Sigmoid colon (tissue), 7 donors: ENCODE measurements at places on chromosomes 2 and 18. TPM values are rescaled to one million over a fixed set of nuclear protein-coding genes. Genes with fewer than 3 reads are reported as not detected.

UGT1A7 gene
- polyA plus RNA-seq, result not detected

SIX2 gene
- 0.03 TPM for polyA plus RNA-seq

CTIF gene
- polyA plus RNA-seq, result 12.5 TPM

COL4A3 gene
- under 0.01 TPM for polyA plus RNA-seq

PRSS56 gene
- not detected for polyA plus RNA-seq

SRBD1 gene
- polyA plus RNA-seq, result 9.8 TPM

DPYSL5 gene
- polyA plus RNA-seq, result not detected

SATB2 gene
- 43.7 TPM for polyA plus RNA-seq

- H3K4me3 ChIP-seq, result no peak overlapping the region
- H3K27ac ChIP-seq, result no peak overlapping the region
- H3K36me3 ChIP-seq, result no peaks in the 10 kb centered on the region
Measured at GRCh38 chr18:58032233-58032632, 11.8 kb upstream of the NEDD4L start.

GRCh38 chr2:174794851-174795374 is 30.6 kb upstream of the CHRNA1 start:
- H3K27me3 ChIP-seq, result no peaks in the 10 kb centered on the region
- no peak overlapping the region for H3K4me3 ChIP-seq
- H3K36me3 ChIP-seq, result peaks cover 8% of the 10 kb centered on the region
- no peak for DNase-seq
- no peaks in the 10 kb centered on the region for H3K4me1 ChIP-seq

DNA sequence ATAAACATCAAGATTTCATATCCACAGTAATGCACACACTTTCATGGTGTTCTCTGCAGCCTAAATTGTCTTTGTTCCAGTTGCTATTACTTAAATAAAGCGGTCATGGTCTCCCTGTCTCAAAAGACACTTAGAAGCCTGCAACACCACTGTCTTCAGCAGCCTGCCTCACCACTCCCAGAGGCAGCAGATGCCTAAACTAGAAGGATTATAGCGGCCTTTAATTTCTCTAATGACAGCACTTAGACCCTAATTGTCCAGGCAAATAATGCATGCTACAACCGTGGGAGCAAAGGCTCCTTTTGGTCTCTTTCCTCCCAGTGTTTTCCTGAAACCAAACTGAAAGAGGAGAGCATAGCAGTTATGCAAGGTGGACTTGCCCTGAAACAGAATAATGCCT is 248.8 kb upstream of the SLC39A10 start:
- no peaks in the 10 kb centered on the region for H3K27me3 ChIP-seq
- no peak for DNase-seq
- no peak overlapping the region for H3K27ac ChIP-seq
- no peaks in the 10 kb centered on the region for H3K4me1 ChIP-seq
- no peaks in the 10 kb centered on the region for H3K36me3 ChIP-seq

GRCh38 chr2:220148471-220149248 is 521.2 kb downstream of the SLC4A3 start:
- no peaks in the 10 kb centered on the region for H3K36me3 ChIP-seq
- no peaks in the 10 kb centered on the region for H3K4me1 ChIP-seq
- no peak overlapping the region for H3K27ac ChIP-seq
- no peak for DNase-seq

DNA sequence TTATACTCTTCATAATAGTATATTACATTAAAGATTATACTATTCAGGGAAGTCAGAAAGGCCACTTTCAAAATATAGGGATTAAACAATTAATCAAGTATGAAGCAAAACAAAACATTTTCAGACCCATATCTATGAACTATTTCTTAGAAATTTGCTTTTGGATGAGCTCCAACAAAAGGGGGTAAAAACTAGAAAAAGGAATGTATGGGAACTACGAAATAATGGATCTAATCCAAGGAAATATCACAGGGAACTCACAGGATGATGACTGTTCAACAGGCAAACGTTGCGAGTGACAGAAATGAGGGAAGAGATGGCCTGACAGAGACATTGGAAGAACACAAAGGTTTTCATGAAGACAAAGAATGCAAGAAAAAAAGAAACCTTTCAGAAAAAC is 27.9 kb downstream of the G6PC2 start:
- H3K36me3 ChIP-seq, result no peaks in the 10 kb centered on the region
- no peak for DNase-seq
- H3K4me3 ChIP-seq, result no peak overlapping the region
- no peaks in the 10 kb centered on the region for H3K27me3 ChIP-seq

DNA sequence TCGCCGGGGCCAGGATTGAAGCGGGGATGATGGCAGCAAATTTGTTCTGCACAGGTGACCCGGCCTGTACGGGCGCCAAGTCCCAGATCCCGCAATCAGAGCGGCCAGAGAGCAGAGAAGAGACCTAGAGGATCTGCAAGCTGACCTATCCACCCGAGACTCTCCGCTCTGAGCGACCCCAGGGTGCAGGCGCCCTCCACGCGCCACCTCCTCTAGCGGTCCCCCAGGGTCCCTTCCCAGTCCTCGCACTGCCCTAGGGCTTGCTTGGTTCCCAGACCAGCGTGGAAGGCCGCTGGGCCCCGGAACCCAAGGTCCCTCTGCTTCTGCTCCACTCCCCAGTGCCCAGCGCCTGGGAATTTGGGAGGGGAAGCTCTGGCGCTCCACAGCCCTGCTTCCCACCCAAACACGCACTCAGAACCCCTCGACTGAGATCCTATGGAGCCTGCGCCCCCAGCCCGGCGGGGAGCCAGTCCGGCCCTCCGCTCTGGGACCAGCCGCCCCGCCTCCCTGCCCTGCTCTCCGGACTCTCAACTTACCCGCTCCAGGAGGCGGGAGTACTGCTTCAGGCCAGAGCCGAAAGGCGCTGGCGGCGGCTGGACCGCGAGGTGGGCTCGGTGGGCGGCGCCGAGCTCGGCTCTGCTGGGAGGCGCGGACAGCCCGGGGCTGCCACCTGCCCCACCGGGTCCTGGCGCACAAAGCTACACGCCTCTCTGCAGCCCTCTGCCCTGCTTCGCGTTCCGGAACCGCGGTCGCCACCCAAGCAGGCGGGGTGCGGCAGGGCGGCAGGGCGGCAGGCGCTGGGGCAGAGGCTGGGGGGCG is 3.0 kb upstream of the SIX3 start:
- peaks cover 83% of the 10 kb centered on the region for H3K27me3 ChIP-seq
- no peak overlapping the region for H3K27ac ChIP-seq
- no peaks in the 10 kb centered on the region for H3K36me3 ChIP-seq

GRCh38 chr2:47256416-47257087 is 101.4 kb upstream of the STPG4 start:
- H3K4me3 ChIP-seq, result no peak overlapping the region
- H3K36me3 ChIP-seq, result no peaks in the 10 kb centered on the region
- no peak overlapping the region for H3K27ac ChIP-seq
- H3K27me3 ChIP-seq, result no peaks in the 10 kb centered on the region
- no peak for DNase-seq

- no peak overlapping the region for H3K27ac ChIP-seq
- H3K4me1 ChIP-seq, result no peaks in the 10 kb centered on the region
Measured at GRCh38 chr2:20781656-20782265, 41.1 kb downstream of the LDAH start.

- no peak for DNase-seq
- H3K27ac ChIP-seq, result no peak overlapping the region
- no peaks in the 10 kb centered on the region for H3K27me3 ChIP-seq
- H3K4me1 ChIP-seq, result no peaks in the 10 kb centered on the region
Measured at GRCh38 chr2:207807516-207807915, 37.8 kb upstream of the FZD5 start.

GRCh38 chr18:72502671-72503431 is 41.3 kb downstream of the CBLN2 start:
- DNase-seq, result no peak
- no peaks in the 10 kb centered on the region for H3K36me3 ChIP-seq
- no peak overlapping the region for H3K27ac ChIP-seq
- no peak overlapping the region for H3K4me3 ChIP-seq

DNA sequence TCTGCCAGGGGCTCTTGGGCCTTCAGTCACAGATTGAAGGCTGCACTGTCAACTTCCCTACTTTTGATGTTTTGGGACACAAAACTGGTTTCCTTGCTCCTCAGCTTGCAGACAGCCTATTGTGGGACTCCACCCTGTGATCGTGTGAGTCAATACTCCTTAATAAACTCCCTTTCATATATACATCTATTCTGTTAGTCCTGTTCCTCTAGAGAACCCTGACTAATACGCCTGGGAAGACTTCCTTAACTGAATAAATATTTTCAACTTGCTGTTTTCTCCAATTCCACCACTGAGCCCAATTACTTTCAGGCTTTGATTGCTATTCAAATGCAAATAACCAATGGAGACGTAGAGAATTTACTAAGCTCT is 61.4 kb upstream of the CCDC195 start:
- no peak overlapping the region for H3K4me3 ChIP-seq
- DNase-seq, result no peak
- H3K36me3 ChIP-seq, result no peaks in the 10 kb centered on the region
- H3K4me1 ChIP-seq, result no peaks in the 10 kb centered on the region
- no peak overlapping the region for H3K27ac ChIP-seq

DNA sequence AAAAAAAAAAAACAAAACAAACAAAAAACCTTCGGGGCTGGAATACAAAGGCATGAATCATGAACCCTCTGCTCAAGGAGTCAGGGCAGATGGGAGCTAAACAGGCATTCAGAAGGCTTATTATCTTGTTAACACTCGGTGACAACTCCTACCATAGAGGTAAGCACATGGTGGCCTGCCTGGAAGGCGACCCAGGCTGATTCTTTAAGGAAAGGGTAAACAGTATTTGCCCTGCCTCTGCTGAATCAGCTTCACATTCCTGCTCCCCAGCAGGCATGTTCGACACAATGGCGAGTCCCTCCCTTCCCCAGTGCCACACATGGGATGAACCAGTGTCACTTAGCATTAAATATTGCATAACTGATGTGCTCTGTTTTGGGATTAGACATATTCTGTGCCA is 191.9 kb downstream of the ARL4C start:
- H3K36me3 ChIP-seq, result no peaks in the 10 kb centered on the region
- H3K27ac ChIP-seq, result no peak overlapping the region
- no peaks in the 10 kb centered on the region for H3K4me1 ChIP-seq
- no peak for DNase-seq
- no peaks in the 10 kb centered on the region for H3K27me3 ChIP-seq
- no peak overlapping the region for H3K4me3 ChIP-seq

DNA sequence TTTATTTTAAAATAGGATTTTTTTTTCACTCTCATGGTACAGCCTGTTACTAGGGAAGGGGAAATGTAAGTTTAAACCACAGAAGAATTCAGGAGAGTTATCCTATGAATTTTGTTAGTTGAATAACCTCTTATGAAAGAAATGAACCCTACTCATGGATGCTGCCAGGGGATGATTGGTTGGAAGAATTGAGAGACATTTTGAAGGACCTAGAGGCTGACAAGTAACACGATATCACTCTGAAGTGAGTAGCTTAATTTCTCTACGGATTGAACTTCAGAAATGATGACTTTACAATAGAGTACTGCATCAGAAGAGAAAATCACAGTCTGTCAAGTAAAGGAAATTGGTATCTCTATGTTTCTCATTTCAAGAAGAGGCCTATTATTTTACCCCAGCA is 1346.2 kb downstream of the SUCLG1 start:
- DNase-seq, result no peak
- no peak overlapping the region for H3K4me3 ChIP-seq
- H3K4me1 ChIP-seq, result no peaks in the 10 kb centered on the region
- H3K27me3 ChIP-seq, result no peaks in the 10 kb centered on the region
- H3K36me3 ChIP-seq, result no peaks in the 10 kb centered on the region

- no peaks in the 10 kb centered on the region for H3K27me3 ChIP-seq
- DNase-seq, result no peak
- H3K4me1 ChIP-seq, result peaks cover 5% of the 10 kb centered on the region
- no peak overlapping the region for H3K4me3 ChIP-seq
Measured at GRCh38 chr2:173979751-173980351, 14.7 kb upstream of the SP3 start.

DNA sequence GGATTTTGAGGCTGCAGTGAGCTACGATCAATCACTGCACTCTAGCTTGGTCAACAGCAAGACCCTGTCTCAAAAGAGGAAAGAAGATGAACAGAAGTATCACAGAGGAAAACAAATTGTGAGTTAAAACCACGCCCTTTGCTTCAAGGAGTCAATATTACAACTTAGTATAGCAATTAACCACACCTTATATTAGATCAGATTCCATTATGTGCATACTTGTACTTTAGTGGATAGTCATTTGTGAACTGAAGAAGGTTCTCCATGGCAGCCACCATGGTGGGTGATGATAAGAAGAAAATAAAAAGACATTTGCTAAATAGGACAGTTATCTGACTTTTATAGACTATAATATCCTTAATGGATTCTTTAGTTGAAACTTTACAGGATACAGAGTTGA is 72.3 kb upstream of the EFEMP1 start:
- H3K4me3 ChIP-seq, result no peak overlapping the region
- peaks cover 21% of the 10 kb centered on the region for H3K4me1 ChIP-seq
- DNase-seq, result no peak
- H3K27ac ChIP-seq, result no peak overlapping the region

GRCh38 chr2:199749571-199749970 is 101.4 kb downstream of the FTCDNL1 start:
- H3K27me3 ChIP-seq, result no peaks in the 10 kb centered on the region
- H3K4me3 ChIP-seq, result no peak overlapping the region
- no peaks in the 10 kb centered on the region for H3K36me3 ChIP-seq
- no peak overlapping the region for H3K27ac ChIP-seq
- DNase-seq, result no peak
- no peaks in the 10 kb centered on the region for H3K4me1 ChIP-seq

DNA sequence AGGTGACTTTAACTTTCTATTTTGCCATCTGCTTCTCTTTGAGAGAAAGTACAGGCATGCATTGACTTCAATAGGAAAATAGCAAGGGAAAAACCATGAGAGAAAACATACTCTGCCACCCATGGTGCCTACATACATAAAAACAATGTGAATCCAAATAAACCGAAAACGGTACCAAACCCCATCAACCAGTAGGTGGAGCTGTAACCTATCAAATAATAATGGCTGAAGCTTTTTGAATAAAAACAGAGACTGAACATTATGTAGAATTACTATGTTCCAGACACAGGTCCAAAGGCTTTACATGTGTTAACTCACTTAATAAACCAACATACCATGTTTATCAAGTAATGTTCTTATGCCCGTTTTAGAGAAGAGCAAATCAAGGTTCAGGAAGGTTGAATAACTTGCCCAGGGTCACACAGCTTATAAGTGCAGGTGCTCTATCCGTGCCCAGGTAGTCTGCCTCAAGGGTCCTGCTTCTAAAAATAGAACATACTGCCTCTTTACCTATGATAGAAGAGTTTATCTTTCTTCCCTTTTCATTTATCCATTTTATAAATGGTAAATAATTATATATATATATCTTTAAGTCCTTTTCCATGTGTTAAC is 293.9 kb upstream of the SYT4 start:
- H3K27ac ChIP-seq, result no peak overlapping the region
- no peaks in the 10 kb centered on the region for H3K27me3 ChIP-seq
- H3K36me3 ChIP-seq, result no peaks in the 10 kb centered on the region
- no peaks in the 10 kb centered on the region for H3K4me1 ChIP-seq
- H3K4me3 ChIP-seq, result no peak overlapping the region

GRCh38 chr18:23401400-23402347 is 51.4 kb upstream of the RIOK3 start:
- no peaks in the 10 kb centered on the region for H3K4me1 ChIP-seq
- H3K4me3 ChIP-seq, result no peak overlapping the region
- H3K36me3 ChIP-seq, result no peaks in the 10 kb centered on the region
- no peak for DNase-seq
- H3K27ac ChIP-seq, result no peak overlapping the region

- no peak overlapping the region for H3K4me3 ChIP-seq
- no peaks in the 10 kb centered on the region for H3K36me3 ChIP-seq
- no peak overlapping the region for H3K27ac ChIP-seq
- H3K4me1 ChIP-seq, result no peaks in the 10 kb centered on the region
- no peaks in the 10 kb centered on the region for H3K27me3 ChIP-seq
Measured at GRCh38 chr2:45814488-45814887, 163.0 kb downstream of the PRKCE start.
